ENCODE measurements at places on chromosomes 5 and 9.

DNA sequence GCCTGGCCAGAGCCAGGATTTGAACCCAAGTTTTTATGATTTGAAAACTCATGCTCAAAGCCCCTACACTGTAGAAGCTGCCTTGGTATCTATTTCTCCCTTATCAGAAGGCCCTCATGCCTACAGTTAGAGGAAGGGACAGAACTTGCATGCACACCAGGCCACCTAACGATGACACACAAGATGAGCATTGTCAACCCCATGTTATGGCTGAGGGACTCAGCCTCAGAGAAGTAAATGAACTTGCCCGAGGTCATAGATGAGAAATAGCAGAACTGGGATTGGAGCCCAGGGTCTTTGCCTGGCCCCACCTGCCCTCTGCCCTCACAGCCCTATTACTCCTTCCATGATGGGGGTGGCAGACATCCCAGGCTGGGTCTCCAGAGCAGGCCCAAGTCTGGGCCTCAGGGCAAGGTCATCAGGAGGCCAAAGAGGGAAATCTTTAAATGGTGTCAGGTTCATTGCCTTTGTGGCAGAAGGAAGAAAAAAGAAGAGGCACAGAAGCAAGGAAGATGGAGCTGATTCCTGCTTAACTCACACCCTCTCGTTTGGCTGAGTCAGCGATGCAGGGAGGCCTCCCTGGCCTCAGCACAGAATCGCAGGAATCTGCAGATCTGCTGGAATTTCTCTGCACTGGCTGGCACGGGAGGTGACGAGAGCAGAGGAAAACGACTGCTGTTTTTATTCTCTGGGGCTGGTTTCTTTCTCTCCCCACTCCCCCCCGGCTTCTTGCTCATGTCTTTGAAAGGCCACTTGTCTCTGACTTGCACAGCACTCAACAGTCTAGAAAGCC, 20.6 kb upstream of the CRB2 start:
- H3K36me3 ChIP-seq = no peaks in the 10 kb centered on the region
- no peak overlapping the region for H3K4me3 ChIP-seq
- no peak for DNase-seq
- H3K27ac ChIP-seq = no peak overlapping the region

DNA sequence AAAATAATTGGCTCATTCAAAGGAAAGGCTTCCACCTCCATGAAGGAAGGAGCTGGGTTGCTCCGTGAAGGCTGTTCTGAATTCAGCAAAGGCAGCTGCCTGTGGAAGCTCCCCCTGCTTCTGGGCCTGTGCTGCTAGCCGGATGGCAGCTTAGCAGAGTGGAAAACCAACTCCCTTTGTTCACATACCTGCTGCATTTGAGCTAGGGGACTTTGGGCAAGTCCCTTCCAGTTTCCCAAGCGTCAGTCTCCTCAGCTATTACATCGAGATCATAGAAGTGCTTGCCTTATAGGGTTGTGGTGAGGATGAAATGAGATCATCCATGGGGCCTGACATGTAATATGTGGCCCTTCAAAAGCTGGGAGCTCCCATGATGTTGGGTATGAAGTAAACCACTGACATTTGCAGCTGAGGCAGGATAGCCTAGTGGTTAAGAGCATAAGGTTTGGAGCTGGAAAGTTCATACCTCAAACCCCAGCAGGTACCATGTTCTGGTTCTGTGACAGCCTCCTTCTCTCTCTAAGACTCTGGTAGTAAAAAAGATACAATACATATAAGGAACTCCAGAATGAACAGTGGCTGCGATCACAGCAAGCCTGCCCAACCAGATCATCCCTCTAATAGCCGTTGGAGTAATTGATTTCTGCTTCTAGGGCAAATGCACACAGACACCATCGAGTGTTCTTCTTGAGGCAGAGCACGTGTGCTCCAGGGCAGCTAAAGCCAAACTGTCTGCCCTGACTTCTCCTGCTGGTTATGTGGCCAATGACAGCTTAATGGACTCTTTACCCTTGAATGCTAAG, 11.0 kb upstream of the DENND1A start:
- H3K27ac ChIP-seq = no peak overlapping the region
- no peak overlapping the region for H3K4me3 ChIP-seq
- H3K4me1 ChIP-seq = no peaks in the 10 kb centered on the region
- DNase-seq = no peak
- H3K36me3 ChIP-seq = no peaks in the 10 kb centered on the region

DNA sequence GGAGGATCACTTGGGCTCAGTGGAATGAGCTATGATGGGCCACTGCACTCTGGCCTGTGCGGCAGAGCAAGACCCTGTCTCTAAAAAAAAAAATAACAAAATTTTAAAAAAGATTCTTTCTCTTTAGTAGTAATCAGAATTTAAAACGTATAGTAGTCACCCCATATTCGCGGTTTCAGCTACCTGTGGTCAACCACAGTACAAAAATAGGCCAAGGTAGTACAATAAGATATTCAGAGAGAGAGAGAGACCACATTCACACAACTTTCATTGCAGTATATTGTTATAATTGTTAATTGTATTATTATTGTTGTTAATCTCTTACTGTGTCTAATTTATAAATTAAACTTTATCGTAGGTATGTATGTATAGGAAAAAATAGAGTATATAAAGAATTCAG, 18.7 kb downstream of the INIP start:
- H3K27me3 ChIP-seq = no peaks in the 10 kb centered on the region
- H3K27ac ChIP-seq = no peak overlapping the region
- no peaks in the 10 kb centered on the region for H3K4me1 ChIP-seq

GRCh38 chr5:6505783-6506557, 57.3 kb downstream of the UBE2QL1 start:
- no peaks in the 10 kb centered on the region for H3K36me3 ChIP-seq
- H3K4me1 ChIP-seq = no peaks in the 10 kb centered on the region
- no peak overlapping the region for H3K4me3 ChIP-seq

DNA sequence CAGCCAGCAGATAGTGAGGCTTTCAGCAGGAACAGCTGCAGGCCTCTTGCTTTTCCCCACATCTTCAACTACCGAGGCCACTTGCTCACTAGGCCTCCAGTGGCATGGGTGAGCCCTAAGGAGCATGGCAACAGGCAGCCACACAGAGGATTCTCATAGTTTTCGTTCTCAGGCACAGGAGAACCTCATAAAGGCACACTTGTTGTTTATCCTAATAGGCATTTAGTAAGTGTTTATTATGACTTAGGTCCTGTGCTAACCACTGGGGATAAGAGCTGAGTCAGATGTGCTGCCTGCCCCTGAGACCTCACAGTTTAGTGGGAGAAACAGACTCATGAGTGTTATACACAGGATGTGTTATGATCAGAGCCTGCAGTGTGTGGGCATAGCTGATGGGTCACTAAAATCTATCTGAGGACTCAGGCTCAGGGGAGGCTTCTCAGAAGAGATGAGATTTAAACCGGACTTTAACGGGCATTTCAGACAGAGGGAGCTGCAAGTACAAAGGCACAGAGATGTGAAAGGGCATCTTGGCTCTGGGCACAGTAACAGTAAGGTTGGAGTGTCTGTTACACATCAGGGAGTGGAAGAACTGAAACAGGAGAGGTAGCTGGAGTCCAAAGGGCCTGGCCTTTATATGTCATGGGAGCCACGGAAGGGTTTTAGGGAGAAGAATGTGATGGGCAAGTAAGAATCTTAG, 21.0 kb upstream of the HEMGN start:
- no peak for DNase-seq
- no peak overlapping the region for H3K4me3 ChIP-seq
- H3K27me3 ChIP-seq = no peaks in the 10 kb centered on the region
- no peaks in the 10 kb centered on the region for H3K36me3 ChIP-seq
- no peak overlapping the region for H3K27ac ChIP-seq

- no peak overlapping the region for H3K4me3 ChIP-seq
- no peaks in the 10 kb centered on the region for H3K27me3 ChIP-seq
- H3K4me1 ChIP-seq = no peaks in the 10 kb centered on the region
- no peak overlapping the region for H3K27ac ChIP-seq
- no peak for DNase-seq
- no peaks in the 10 kb centered on the region for H3K36me3 ChIP-seq
Observed at GRCh38 chr5:34516686-34517085, 139.4 kb upstream of the RAI14 start.

GRCh38 chr5:161585798-161586197, 39.3 kb upstream of the GABRB2 start:
- DNase-seq = no peak
- H3K27me3 ChIP-seq = no peaks in the 10 kb centered on the region
- no peaks in the 10 kb centered on the region for H3K36me3 ChIP-seq
- no peak overlapping the region for H3K27ac ChIP-seq

DNA sequence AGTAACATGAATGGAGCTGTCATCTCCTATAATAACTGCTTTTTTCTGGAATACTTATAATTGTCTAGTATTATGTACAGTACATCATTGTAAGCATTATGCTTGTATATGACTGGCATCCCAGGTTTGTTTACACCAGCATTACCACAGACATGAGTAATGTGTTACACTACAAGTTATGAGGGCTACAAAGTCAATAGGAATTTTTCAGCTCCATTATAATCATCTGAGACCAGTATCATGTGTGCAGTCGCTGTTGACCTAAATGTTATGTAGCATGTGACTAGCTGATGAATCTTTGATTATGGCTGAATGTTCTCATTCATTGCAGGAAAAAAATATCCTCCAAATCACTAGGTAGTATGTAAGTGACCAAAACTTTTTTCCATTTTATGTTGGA, 2.2 kb downstream of the ZCCHC9 start:
- H3K27ac ChIP-seq = no peak overlapping the region
- no peaks in the 10 kb centered on the region for H3K36me3 ChIP-seq
- H3K27me3 ChIP-seq = no peaks in the 10 kb centered on the region
- no peak overlapping the region for H3K4me3 ChIP-seq

DNA sequence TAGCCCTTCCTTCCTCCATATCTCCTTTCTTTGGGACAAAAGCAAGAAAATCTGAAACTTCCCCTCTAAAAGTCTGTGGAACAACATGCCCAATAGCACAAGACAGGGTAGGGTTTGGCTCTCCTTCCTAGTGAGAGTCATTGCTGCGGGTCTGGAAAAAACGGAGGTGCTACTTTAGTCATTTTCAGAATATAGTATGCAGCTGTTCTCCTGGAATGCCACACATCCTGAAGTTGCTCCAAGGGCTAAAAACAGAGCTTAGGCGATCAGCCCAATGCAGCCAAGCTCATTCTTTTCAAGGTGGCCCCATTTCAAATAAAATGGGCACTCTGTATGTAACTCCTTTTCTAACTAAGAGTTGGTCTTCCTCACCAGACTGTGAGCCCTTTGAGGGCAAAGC, 39.5 kb upstream of the MYOT start:
- no peaks in the 10 kb centered on the region for H3K27me3 ChIP-seq
- DNase-seq = no peak
- no peaks in the 10 kb centered on the region for H3K4me1 ChIP-seq
- H3K36me3 ChIP-seq = no peaks in the 10 kb centered on the region
- H3K27ac ChIP-seq = no peak overlapping the region

DNA sequence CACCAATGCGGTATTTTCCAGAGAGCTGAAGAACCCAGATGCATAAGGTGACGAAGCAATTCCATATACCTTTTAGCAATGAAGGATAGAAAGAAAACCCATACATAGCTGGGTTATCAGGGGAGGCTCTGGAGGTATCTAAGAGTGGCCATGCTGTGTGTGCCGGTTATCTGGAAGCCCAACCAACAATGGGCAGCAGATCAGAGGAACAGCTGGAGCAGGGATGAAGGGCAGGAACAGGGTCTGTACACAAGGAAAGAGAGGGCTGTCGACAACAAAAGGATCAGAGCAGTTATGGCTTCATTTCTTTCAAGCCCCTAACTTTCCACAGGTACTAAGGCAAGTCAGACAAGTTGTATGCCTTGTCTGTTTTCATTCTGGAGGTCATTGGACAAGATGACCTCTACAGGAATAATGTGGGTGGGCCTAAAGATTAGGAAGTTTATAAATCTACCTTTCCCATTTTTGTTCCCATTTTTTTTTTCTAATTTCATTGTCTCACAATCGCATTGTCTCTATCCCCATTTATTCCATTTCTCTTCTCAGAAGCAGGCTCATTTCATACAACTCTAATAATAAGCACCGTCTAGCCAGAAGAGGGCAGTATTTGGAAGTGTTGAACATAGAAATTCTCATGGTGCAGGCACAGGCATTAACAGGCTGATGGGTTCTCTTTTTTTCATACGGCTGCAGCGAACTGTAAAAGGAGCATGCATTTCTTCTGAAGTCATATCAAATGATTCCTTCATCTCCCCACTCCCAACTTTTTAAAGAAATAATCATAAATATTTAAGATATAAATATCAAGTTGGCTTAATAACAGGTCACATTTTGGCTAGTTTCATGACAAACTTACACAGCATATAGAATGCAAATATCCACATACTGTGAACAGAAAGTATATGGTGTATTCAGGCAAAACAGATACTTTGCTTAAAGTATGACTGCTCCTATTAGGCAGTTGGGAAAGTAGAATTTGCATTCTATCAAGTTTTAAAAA, 63.5 kb downstream of the ZNF474 start:
- no peak overlapping the region for H3K4me3 ChIP-seq
- no peaks in the 10 kb centered on the region for H3K36me3 ChIP-seq
- H3K27me3 ChIP-seq = no peaks in the 10 kb centered on the region
- H3K4me1 ChIP-seq = no peaks in the 10 kb centered on the region
- DNase-seq = no peak

DNA sequence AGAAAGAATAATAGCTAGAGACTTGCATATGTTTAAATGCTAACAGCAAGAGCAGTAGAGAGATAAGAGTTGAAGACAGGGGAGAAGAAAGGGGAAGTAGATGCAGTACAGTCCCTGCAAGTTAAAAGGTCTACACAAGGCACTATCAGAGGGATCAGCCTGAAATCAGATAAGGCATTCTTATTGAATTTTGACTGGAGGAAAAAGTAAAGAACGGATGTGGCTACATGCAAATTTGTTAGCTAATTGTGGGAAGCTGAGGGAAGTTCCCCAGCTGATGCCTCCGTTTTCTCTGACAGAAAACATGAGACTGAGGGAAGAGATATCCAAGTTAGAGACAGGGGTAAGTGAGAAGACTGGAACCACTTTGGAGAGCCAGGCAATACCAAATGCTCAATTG, 12.9 kb upstream of the RHOBTB3 start:
- H3K27ac ChIP-seq = no peak overlapping the region
- H3K4me1 ChIP-seq = peaks cover 22% of the 10 kb centered on the region
- no peak overlapping the region for H3K4me3 ChIP-seq
- peak; percentile 31 for DNase-seq

DNA sequence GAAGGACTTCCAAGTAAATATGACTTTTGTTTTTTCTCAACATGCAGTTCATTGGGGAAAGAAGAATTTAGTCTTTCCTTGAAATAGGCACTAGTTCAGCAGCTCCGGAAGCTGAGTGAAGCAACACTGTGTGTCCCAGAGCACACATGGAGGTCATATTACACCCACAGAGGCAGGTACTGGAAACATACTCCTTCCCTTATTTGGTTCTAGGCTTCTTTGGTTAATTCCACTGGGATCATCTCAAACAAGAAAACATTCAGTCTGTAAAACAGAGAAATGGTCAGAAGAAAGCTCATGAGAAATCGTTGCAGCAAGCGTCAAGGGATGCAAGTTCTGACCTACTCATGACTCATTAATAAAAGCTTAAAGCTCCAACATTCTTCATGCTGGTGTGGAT, 175.1 kb upstream of the PCSK5 start:
- no peak overlapping the region for H3K4me3 ChIP-seq
- no peaks in the 10 kb centered on the region for H3K27me3 ChIP-seq
- no peaks in the 10 kb centered on the region for H3K36me3 ChIP-seq
- DNase-seq = no peak

- H3K4me3 ChIP-seq = no peak overlapping the region
- H3K27me3 ChIP-seq = no peaks in the 10 kb centered on the region
- peaks cover 9% of the 10 kb centered on the region for H3K4me1 ChIP-seq
- no peak overlapping the region for H3K27ac ChIP-seq
- no peaks in the 10 kb centered on the region for H3K36me3 ChIP-seq
Observed at GRCh38 chr5:37212096-37212495, 37.1 kb downstream of the CPLANE1 start.

Data from naive thymus-derived CD4-positive, alpha-beta T cell (primary cell).